ENCODE measurements at places on chromosomes 16 and 17. TPM values are rescaled to one million over a fixed set of nuclear protein-coding genes. Genes with fewer than 3 reads are reported as not detected.

GRCh38 chr16:88375236-88375975 is 7.4 kb upstream of the ZNF469 start:
- DNase-seq, result no peak

GRCh38 chr16:81243942-81244341 is 5.5 kb downstream of the BCO1 start:
- no peak for DNase-seq

DNA sequence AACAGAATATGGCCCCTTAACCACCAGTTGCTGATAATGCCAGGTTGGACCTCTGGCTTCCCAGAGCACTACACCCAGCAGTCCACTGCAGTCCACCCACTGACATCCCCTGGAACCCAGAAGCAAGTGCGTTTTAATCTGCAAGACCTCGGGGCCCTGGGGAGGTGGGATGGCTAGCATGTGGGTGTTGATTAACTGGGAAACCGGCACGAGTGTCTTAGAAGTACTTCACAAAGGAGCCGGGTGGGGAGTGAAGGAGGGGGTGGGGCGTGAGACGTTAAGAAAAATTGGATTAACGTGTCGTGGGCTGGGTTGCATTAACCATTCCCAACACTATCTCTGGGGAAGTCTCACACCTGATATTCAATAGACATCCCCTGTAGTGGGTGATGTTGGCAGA is 6.1 kb upstream of the HIC1 start:
- DNase-seq, result no peak

DNA sequence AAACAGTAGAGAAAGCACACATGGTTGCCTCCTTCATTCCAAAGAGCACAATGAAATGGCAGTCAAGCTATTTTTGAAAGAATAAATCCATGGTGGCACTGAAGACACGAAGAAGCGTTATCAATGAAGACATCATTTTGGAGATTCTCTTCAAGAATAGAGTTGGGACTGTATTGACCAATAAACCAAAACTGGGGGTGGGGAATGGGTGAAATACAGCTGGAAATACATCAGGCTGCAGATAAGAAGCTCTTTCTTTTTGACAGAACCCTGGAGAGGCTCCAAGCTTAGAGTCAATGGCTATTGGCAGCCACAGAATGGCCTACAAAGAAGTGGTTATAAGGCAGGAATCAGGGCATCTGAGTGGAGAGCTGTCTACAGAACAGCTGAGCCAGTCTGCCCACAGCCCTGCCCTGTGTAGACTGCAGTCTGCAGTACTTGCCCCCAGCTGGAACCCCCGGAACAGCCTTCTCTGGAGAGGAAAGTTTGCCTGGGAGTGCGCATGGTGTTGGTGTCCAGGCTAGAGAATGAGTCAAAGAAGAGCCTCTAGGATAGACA is 100.4 kb downstream of the STX8 start:
- no peak for DNase-seq

- no peak for DNase-seq
These were observed 192.8 kb downstream of the BANP start for GRCh38 chr16:88144028-88144511.

DNA sequence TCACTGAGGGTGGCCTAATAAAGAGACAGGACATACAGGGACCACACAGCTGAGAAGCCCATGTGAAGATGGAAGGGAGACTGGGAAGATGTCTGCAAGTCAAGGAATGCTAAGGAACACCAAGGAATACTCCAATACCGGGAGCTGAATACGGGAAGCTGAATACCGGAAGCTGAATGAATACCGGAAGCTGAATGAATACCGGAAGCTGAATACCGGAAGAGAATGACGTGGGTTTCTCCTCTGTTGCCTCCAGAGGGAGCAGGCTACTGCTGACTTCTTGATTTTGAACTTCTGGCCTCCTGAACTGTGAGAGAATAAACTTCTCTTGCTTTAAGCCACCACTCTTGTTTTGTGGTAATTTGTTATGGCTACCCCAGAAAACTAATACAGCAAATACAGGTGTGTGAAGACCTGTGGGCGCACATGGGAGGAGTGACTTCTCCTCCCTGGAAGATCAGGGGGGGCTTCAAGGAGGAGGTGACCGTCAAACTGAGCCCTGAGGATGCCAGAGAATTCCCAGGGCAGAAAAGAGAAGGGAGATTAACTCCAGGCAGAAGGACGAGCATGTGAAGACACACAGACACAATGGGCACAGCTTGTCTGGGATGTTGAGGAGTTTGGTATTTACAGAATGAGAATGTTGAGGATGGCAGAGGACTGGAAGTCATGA is 259.9 kb downstream of the IRF8 start:
- no peak for DNase-seq

GRCh38 chr17:36017799-36018198 is at the start of gene CCL23:
Gene CCL23 (minus strand): TSS chr17:36017972. CDS start chr17:36017897, 75 bp downstream.
- no peak for DNase-seq

DNA sequence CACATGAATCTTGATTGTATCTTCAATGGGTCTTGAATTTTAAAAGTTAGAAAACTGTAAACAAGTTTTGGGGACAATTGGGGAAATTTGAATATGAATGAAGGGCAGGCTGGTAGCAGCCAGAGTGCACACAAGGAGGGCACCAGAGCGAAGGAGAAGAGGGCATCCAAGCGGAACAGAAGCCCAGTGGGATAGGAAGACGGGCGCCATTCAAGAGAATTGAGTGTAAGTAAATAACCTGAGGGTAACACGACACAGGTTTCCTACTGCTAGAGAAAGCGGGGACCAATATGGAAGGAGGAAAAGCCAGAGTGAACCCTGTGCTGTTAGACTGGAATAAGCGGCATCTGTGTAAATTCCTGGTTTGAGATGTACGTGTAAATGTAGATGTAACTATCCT is 115.1 kb upstream of the CCL2 start:
- no peak for DNase-seq

- no peak for DNase-seq
These were observed 25.0 kb upstream of the BCAS3 start for GRCh38 chr17:60652454-60653247.

TMEM92 gene
- not detected for total RNA-seq

Data from naive thymus-derived CD8-positive, alpha-beta T cell (primary cell).